ENCODE measurements at places on chromosomes 1 and 21. TPM values are rescaled to one million over a fixed set of nuclear protein-coding genes. Genes with fewer than 3 reads are reported as not detected.

SH2D5 gene
- total RNA-seq, result 0.41 TPM

LCE2B gene
- total RNA-seq, result not detected

ROR1 gene
- 2.0 TPM for total RNA-seq

DPT gene
- total RNA-seq, result not detected

PLPPR5 gene
- not detected for total RNA-seq

SPRR2A gene
- not detected for total RNA-seq

GRCh38 chr1:2785631-2786328 is 15.7 kb downstream of the TTC34 start:
- DNase-seq, result no peak
- peaks cover 18% of the 10 kb centered on the region for H3K4me1 ChIP-seq
- H3K4me3 ChIP-seq, result no peak overlapping the region
- peaks cover 4% of the 10 kb centered on the region for H3K27me3 ChIP-seq

DNA sequence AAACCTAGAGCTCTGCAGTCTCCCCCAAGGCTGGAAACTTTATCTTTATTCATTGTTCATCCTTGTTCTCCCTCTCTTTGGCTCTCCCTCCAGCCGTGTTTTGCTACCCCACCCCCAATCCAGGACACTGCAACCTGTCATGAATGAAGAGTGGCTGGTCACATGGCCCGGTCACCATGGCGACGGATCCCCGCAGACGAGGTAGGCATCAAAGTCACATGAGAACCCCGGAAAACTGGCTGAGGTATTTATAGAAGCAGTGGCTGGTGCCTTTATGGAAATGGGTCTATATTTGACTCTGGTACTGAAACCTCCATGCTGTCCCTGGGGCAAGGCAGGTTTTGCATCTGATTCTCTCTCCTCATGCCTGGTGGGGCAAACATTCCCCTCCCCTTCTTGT is 13.4 kb upstream of the SLC6A17 start:
- DNase-seq, result no peak
- no peak overlapping the region for H3K4me3 ChIP-seq
- H3K27me3 ChIP-seq, result no peaks in the 10 kb centered on the region
- H3K36me3 ChIP-seq, result no peaks in the 10 kb centered on the region

- no peak overlapping the region for H3K4me3 ChIP-seq
- DNase-seq, result no peak
- H3K27ac ChIP-seq, result no peak overlapping the region
- no peaks in the 10 kb centered on the region for H3K36me3 ChIP-seq
- no peaks in the 10 kb centered on the region for H3K4me1 ChIP-seq
Measured at GRCh38 chr21:31576428-31576827, 83.1 kb upstream of the SOD1 start.

DNA sequence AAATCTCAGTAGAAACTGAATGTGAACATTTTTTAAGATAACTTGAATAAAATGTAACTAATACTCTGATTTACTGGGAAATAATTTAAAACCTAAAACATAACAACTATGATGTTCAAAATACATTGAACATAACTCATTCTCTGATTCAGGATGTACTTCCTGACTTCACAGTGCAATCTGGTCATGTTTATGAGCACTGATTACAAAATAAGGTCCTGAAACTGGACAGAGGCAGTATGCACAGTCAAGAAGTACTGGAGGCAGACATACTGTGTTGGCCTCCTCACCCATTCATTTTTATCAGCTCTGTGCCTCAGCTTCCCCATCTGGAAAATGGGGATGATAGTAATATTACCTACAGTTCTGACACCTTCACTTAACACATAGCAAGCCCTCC is 651.3 kb downstream of the PTPRC start:
- H3K27me3 ChIP-seq, result no peaks in the 10 kb centered on the region
- H3K27ac ChIP-seq, result no peak overlapping the region
- no peak for DNase-seq
- no peaks in the 10 kb centered on the region for H3K36me3 ChIP-seq
- H3K4me1 ChIP-seq, result no peaks in the 10 kb centered on the region
- no peak overlapping the region for H3K4me3 ChIP-seq

DNA sequence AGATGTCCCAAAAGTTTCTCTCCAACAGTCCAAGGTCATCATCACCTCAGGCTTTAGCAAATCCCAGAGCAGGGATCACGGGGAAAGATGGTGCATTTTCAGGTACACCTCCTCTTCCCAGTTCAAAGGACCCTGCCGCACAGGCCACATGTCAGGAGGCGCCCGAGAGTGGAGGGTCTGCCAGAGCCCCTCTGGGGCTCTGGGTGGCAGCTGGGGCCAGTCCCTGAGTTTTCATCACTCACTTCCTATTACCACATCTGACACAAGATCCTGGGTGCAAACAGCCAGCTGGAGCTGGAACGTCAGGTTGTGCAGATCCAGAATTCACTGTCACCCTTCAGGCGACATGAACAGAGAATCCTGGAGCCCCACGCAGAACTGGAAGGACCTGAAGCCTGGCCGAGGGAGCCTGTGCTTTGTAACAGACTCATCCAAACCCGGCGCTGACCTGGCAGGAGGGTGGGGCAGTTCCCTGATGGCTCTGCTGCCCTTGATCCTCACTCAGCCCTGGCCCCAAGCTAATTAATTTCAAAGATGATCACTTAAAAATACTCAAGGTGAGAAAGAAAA is 8.8 kb downstream of the TMEM63A start:
- H3K36me3 ChIP-seq, result peaks cover 95% of the 10 kb centered on the region
- H3K27ac ChIP-seq, result no peak overlapping the region
- no peak overlapping the region for H3K4me3 ChIP-seq
- H3K4me1 ChIP-seq, result peaks cover 71% of the 10 kb centered on the region

DNA sequence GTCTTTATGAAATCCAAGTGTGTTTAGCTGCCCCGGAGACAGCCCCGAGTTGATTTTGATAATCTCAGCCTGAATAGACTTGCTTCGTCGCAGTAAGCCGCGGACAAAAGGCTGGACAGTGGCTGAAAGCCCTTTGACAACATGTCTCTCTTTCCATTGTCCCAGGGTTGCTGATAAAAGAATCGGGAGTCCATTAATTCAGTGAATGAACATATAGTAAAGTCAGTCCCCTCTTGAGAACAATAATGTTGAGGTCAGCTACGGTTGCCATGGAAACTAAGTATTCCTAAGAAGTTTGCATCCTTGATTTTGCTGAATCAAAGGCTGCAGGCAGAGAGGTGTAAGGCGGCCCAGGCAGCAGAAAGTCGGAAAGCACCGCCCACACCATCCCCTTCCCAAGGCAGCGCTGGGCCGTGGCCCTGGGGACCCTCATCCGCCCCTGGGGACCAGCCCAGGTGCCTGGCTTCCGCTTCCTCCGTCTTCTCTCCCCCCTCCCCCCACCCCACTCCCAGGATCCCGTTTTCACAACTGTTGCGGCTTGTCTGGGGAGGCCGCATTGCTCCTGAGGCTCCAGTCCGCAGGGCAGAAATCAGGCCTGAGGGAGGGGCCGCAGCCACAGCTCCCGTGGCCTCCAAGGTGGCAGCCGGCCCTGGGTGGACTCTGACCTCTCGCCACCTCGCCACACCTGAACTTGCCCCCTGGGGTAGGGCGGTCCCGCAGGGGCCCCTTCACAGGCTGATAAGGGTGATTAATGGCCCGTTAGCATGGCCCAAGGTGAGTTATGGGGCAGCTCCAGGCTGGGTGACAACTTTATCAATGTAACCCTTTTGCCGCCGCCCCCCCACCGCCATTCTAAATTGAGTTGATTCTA is 180.9 kb downstream of the PRDM16 start:
- H3K27me3 ChIP-seq, result peaks cover 8% of the 10 kb centered on the region
- no peak overlapping the region for H3K4me3 ChIP-seq
- no peak for DNase-seq
- no peaks in the 10 kb centered on the region for H3K4me1 ChIP-seq

DNA sequence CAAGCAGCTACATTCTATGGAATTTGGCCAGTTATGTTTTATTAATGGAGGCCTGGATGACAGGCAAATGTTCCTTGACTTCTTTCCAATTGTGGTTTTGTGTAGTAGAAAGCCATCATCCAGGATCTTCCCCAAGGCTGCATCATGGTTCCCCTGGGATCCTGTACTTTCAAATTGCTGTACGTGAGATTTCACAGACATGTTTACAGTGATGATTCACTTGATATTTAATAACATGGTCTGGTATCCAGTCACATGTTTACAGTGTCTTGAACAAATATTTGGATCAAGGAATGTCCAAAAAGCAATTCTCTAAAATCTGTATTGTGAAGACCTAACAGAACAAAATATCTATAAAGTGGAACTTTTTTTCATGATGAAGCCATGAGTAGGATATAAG is 68.3 kb upstream of the ST6GALNAC3 start:
- no peaks in the 10 kb centered on the region for H3K4me1 ChIP-seq
- H3K27ac ChIP-seq, result no peak overlapping the region
- H3K4me3 ChIP-seq, result no peak overlapping the region
- no peaks in the 10 kb centered on the region for H3K36me3 ChIP-seq
- DNase-seq, result no peak

DNA sequence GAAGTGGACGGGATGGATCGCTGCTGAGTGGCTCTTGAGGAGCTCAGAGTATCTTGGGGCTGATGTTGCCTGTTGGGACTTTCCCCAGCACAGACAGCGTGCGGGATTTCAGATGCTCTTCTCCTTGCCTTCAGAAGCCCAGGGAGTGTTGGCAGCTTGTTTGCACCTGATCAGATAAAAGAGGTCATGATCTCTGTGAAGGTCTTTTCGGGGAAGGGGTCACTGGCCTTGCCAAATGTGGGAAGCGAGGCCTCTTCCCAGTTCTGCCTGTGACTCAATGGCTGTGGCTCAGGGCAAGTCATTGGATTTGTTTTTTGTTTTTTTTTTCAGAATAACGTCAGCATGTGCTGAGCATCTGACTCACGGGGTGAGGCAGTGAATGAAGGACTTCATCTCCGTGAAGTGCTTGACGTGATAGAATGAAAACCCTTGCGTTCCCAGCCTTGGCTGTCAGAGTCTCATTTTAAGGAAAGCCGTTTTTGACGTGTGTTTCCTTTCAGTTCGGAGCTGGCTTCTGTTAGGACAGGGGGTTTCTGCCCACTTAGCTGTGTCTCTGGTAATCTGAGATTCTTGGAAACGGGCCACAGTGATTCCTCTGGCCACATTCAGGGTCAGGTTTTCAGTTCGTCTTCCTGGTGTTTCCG is 46.7 kb downstream of the GALNT2 start:
- H3K4me1 ChIP-seq, result no peaks in the 10 kb centered on the region
- no peaks in the 10 kb centered on the region for H3K27me3 ChIP-seq
- peaks cover 5% of the 10 kb centered on the region for H3K36me3 ChIP-seq

- no peak for DNase-seq
- peaks cover 45% of the 10 kb centered on the region for H3K4me1 ChIP-seq
- peaks cover 18% of the 10 kb centered on the region for H3K27me3 ChIP-seq
- no peak overlapping the region for H3K4me3 ChIP-seq
Measured at GRCh38 chr1:40312238-40313205, 4.6 kb downstream of the COL9A2 start.

- DNase-seq, result no peak
- H3K4me3 ChIP-seq, result no peak overlapping the region
- H3K36me3 ChIP-seq, result no peaks in the 10 kb centered on the region
- no peaks in the 10 kb centered on the region for H3K4me1 ChIP-seq
Measured at GRCh38 chr1:241250465-241250864, 106.5 kb downstream of the RGS7 start.

GRCh38 chr1:218499011-218499691 is 154.0 kb downstream of the TGFB2 start:
- no peak for DNase-seq
- H3K27me3 ChIP-seq, result no peaks in the 10 kb centered on the region
- H3K27ac ChIP-seq, result no peak overlapping the region
- H3K36me3 ChIP-seq, result no peaks in the 10 kb centered on the region
- H3K4me1 ChIP-seq, result no peaks in the 10 kb centered on the region

- no peaks in the 10 kb centered on the region for H3K36me3 ChIP-seq
- no peak overlapping the region for H3K27ac ChIP-seq
- no peak for DNase-seq
- H3K4me1 ChIP-seq, result no peaks in the 10 kb centered on the region
- no peaks in the 10 kb centered on the region for H3K27me3 ChIP-seq
Measured at GRCh38 chr21:42640486-42640885, 12.9 kb upstream of the PDE9A start.

DNA sequence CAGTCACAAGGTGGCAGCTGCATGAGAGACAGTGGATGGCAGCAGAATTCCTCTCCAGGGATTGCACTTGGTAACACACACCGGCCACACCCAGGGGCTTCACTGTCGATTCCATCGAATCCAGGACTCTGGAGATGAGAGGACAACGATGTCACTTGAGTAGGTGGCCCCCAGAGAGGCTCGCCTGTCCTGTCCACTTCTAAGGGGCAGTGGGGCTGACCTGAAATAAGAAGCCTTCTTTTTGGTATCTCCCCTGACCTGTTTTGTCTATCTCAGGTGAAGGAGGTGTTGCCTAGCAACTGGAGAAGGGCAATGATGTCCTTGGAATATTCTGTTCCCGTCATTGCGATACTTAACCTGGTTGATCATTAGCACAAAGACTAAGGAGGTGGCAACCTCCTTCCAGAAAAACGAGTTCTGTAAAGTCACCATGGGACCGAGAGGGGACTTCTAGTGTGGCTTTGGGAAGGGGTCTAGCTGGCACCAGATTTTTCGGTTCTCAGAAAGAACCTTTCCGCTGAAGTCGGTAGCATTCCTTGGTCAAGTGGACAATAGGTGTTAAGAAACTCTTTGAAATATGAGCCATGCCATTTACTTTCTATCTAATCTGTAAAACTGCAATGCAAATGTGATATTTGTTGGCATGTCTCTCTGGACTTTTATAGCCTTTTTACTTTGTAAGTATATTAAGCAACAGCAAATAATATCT is 85.2 kb upstream of the TMPRSS2 start:
- H3K4me3 ChIP-seq, result no peak overlapping the region
- H3K27ac ChIP-seq, result no peak overlapping the region
- no peaks in the 10 kb centered on the region for H3K36me3 ChIP-seq
- DNase-seq, result no peak

DNA sequence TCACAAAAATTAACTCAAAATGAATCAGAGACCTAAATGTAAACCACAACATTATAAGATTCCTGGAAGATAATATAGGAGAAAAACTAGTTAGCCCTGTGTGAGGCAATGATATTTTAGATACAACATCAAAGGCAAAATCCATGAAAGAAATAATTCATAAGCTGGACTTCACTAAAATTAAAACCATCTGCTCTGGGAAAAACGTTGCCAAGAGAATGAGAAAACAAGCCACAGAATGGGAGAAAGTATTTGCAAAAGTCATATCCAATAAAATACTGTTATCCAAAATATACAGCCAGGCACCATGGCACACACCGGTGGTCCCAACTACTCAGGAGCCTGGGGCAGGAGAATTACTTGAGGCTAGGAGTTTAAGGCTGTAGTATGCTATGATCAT is 70.3 kb downstream of the SYF2 start:
- no peaks in the 10 kb centered on the region for H3K4me1 ChIP-seq
- no peak overlapping the region for H3K27ac ChIP-seq
- no peak overlapping the region for H3K4me3 ChIP-seq

DNA sequence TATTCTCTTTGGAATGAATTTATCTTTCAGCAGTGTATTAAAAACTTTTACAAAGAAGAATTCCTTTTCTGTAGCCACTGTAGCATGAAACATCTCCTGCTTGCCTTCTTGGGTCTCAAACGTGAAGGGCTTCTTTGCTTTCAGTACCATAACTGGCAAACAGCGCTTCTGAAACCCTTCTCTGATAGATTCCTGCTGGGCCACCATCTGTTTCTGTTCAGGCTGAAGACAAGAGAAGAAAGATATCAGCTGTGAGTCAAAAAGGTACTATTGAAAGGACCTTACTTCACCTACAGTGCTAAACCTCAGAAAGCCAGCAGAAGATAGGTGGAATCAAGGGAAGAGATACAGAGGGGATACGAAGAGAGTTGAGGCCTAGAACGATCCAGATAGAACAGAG is 10.5 kb downstream of the AIM2 start:
- DNase-seq, result no peak
- H3K4me3 ChIP-seq, result no peak overlapping the region
- no peaks in the 10 kb centered on the region for H3K27me3 ChIP-seq
- H3K27ac ChIP-seq, result no peak overlapping the region
- peaks cover 17% of the 10 kb centered on the region for H3K4me1 ChIP-seq
- H3K36me3 ChIP-seq, result no peaks in the 10 kb centered on the region

Measured in T-cell (primary cell).